NCI-H460 (cell line): ENCODE measurements at places on chromosomes 3 and 15. TPM values are rescaled to one million over a fixed set of nuclear protein-coding genes. Genes with fewer than 3 reads are reported as not detected.

- no peak for DNase-seq
These were observed 235.5 kb downstream of the OPA1 start for GRCh38 chr3:193828477-193828876.

DNA sequence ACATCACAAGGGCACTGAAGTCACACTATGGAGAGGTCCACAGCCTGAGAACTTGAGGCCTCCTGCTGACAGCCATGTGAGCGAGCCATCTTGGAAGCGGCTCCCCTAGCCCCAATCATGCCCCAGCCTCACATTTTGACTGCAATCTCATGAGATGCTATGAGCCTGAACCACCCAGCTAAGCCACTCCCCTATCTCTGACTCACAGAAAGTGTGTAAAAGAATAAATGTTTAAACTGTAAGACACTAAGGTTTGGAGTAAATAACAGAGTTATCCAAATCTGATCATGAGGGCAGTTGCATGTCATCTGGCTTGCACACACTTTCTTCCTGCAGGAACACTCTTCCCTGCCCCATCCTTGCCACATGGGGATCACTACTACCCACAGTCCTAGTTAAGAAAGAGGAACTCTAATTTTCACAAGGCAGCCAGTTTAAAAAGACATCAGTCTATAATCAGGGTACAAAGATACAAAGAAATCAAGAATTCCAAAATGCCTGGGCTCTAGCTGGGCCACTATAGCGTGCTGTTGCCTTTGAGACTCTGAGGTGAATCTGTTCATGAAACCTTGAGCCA, 494.2 kb downstream of the FOXP1 start:
- no peak for DNase-seq

DNA sequence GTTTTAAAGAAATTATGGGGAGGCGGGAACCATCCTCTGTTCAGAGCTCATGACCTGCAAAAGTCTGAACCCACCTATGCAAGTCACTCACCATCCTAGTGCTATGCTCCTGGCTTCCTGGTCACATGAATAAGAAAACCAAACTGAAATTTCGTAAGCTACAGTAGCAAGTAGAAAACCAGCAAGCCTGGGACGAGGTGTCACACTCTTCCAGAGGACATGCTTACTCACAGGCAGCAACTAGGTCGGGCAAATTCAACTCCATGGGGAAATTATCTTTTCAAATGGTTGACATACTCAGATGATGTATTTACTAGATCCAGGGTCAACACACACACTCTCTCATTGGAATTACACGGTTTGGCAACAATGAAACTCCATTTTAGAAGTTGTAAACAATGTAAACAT, 31.3 kb downstream of the LDHAL6B start:
- no peak for DNase-seq

DNA sequence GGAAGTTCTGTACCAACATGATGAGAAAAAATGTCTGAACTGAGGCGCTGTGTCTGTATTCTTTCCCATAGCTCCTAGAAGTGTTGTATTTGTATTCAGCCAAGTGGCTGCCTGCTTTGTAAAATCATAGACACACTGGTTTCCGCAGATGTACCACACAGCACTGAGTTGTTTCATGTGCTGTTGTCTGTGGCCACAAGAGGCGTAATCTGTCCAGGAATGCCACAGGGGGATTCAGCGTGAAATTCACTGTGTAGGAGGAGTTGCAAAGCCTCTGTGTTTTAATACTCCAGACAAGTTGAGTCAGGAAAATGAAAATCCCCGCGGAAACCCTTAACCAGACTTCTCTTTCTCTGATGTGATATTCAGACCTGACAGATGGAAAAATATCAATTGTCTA, 462.2 kb downstream of the NSUN3 start:
- peak; percentile 26 for DNase-seq

- DNase-seq = peak; percentile 45
These were observed 617.4 kb downstream of the CADM2 start for GRCh38 chr3:85576091-85576690.

MYL3 gene
- not detected in 2 replicates for total RNA-seq

ATP13A4 gene
- total RNA-seq = not detected in 2 replicates

RLBP1 gene
- not detected in 2 replicates for total RNA-seq

ADAMTS7 gene
- total RNA-seq = 1.8 and 2.1 TPM in 2 replicates
